Smooth muscle cell of the brain vasculature (primary cell): ENCODE measurements at places on chromosomes 12 and 14.

GRCh38 chr12:127193341-127193740, 1073.6 kb upstream of the TMEM132C start:
- no peak for DNase-seq

DNA sequence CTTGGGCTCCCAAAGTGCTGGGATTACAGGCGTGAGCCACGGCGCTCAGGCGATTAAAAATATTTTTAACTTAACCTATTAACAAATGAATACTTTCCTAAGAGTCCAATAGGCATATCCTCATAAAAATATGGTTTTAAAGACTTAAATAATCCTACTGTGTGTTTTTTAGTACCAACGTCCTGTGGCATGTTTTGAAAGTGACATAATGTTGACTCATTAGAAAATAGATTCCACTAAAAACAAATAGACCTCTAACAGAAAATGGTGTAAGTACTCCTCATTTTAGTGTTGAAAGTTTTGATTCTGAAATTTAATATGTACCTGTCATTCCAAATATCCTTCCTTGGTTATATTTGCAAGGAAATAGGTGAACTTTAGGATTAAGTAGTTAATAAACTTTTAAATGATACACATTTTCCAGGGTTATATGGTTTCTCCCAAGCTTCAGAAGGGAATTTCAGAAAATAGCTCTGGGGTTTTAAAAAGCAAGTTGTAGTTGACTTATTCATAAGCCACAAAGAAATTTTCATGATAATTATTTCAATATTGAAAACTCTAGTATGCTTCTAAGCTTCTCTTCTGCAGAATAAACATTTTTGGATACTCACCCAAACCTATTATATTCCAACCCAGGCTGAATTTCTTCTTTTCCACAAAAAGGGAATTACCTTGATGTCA, 12.1 kb upstream of the LUM start:
- no peak for DNase-seq

DNA sequence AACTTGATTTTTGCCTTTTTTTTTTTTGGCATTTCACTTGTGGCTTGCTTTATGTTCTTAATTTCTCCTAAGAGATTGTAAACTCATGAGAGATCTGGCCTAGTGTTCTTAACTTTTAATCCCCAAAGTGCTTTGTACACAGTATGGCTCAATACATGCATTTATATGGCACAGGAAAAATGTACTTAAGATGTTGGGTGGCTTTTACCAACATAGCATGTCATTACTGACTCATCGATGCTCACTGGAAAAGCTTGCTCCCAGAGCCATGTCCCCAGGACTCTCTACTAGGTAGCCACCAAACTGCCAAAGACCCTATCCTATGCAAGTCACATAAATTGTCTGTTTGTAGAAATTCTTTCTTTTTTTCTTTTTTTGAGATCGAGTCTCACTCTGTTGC, 13.1 kb upstream of the SMCO3 start:
- DNase-seq: no peak

DNA sequence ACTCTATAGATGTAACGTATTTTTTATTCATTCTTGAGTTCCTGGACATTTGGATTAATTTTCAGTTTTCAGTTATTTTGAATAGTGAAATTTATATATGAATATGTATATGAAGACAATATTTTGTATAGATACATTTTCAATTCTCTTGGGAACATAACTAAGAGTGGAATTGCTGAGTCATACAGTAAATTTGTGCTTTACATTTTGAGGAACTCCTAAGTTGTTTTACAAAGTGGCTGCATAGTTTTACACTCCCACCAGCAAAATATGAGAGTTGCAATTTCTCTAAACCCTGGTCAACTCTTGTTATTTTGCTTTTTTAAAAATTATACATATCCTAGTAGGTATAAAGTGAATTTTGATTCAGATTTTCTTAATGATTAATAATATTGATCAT, 1838.6 kb upstream of the SEL1L start:
- no peak for DNase-seq

DNA sequence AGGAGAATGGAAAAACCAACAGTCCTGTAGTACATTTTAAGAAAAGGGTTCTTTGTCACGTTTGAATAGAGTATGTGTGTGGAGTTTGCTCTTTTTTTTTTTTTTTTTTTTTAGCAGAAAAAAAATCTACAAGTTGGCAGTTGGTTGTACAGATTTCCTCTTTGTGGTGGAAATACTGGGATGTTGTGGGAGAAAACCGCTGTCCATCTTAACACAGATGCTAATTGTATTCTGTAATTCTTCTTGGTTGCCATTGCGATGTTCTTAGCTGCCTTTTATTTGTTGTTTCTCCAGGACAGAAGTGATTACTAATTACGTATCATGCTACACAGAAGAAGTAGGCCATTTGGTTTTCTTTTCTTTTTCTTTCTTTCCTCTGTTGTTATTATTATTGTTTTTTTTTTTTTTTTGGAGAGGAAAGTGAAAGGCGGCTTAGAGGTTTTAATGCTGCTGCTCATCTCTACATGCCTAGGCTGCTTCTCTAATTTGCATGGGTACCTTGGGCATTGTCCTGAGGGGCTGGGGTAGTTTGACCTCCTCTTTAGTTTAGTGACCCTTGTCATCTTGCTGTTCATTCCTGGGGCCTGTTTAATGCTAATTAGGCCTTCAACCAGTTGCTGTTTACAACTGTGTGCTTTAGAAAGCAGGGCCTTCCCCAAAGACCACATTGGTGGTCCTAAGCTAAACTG, 94.7 kb downstream of the TMTC2 start:
- no peak for DNase-seq

DNA sequence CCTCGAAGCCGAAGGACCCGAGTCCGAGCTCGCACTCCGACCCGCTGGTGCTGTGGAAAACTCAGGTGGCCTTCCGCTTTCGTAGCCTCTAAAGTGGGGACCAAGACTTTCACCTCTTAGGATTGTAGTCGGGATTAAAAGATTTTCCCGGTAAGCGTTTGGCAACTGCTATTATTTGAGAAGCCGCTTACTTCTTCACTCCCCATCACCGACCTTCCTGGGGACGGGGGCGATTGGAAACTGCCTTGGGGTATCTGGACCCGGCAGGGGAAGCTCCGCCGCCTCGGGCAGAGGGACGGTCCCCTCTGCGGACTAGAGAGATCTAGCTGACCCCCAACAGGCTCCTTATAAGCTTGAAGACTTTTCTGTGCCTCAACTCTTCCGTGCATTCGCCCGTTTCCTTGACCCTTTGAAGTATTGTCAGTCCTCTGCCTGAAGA, 659 bp downstream of the TRAFD1 start:
- no peak for DNase-seq

- DNase-seq: no peak
These were observed 13.9 kb downstream of the ACVRL1 start for GRCh38 chr12:51921017-51921725.
